Amniotic stem cell (primary cell): ENCODE measurements at places on chromosomes 11 and 22.
A peak's percentile ranks its signal among the peaks of the same experiment; 100 is the strongest.

- peak; percentile 45 for DNase-seq
These were observed 107.9 kb upstream of the BMAL1 start for GRCh38 chr11:13169709-13170108.

- no peak for DNase-seq
These were observed 3.1 kb upstream of the SH3BP1 start for GRCh38 chr22:37636186-37636948.

- DNase-seq = no peak
These were observed 125.4 kb downstream of the CCDC34 start for GRCh38 chr11:27237643-27238042.

GRCh38 chr11:34331736-34332135 is 26.1 kb downstream of the ABTB2 start:
- no peak for DNase-seq

DNA sequence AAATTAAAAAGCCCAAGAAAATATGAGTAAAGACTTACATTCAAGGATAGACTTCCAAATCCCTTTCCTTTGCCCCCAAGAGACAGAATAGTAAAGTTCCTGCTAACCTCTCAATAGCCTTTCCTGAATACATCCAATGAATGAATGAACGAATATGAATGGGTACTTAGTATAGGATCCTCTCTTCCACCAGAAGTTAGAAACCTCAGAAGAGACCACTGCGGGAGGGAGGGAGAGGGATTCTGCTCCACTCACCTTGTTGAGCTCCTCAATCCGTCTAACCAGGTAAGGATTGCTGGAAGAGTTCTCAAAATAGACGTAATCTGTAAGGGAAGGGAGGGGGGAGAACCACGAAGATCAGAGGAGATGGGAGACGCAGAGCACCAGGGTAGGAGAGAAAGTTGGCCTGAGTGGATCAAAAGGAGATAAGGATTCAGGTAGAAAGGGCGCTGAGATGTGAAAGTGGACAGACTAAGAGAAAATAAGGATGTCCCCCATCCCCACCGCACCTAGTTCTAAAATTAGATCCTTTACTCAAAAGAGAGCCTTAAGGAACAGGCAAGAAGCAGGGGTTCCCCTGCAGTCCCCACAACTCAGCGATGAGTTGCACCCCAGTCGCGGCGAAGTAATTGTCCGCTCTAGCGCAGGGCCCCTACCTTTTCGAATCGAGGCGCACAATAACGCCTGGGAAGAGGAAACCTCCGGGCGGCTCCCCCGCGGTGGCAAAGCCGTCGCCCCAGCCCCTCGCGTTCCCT is 1.1 kb downstream of the MTA2 start:
- DNase-seq = no peak

GRCh38 chr11:119190531-119190930 is 5.3 kb downstream of the NHERF4 start:
- no peak for DNase-seq

DNA sequence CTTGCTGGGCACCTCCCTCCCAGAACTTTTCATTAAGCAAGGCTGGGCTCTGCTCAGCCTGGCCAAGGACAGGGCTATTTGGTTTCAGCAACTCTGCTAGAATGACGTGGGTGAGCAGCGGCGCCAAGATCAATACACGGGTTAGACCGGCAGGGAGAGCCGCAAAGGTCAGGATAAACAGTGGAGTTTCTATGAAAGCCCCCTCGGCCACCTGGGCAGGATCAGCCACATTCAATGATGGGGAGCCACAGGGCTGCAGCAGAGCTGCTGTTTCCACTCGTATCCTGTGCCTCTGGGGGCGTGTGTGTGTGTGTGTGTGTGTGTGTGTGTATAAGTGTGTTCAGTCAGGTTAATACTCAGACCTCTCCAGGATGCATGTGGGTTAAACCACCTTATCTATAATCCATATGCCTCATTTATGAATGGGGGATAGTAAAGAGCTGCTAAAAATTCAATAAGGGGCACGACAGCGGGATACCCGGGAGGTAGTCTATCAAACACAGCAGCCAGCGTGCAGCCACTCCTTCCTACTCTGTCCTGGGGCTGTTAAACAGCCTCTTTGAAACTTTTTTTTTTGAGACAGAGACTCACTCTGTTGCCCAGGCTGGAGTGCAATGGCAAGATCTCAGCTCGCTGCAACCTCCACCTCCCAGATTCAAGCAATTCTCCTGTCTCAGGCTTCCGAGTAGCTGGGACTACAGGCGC is 34.8 kb downstream of the MYH9 start:
- no peak for DNase-seq

- no peak for DNase-seq
These were observed at the start of gene FAM181B for GRCh38 chr11:82733444-82734119. TSS of gene FAM181B (minus strand) at chr11:82733864. CDS start at chr11:82733729, 135 bp downstream.

DNA sequence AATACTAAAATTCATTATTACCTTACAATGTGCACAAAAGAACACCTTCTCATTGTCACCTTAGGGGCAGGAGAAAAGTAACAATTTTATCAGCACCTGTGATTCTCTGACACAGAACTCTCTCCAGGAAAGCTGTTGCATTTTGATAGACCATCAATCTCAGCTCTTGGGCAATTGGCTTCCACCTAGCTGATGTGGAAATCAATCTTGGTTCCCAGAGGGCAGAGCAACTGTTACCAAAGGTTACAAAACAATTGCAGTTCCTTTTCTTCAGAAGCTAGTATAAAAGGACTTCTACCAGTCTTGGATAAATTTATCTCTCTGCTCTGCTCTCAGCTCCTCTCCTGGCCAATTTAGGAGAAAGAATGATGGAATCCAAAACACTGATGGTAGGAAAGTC is 157.8 kb upstream of the DDI1 start:
- no peak for DNase-seq

DNA sequence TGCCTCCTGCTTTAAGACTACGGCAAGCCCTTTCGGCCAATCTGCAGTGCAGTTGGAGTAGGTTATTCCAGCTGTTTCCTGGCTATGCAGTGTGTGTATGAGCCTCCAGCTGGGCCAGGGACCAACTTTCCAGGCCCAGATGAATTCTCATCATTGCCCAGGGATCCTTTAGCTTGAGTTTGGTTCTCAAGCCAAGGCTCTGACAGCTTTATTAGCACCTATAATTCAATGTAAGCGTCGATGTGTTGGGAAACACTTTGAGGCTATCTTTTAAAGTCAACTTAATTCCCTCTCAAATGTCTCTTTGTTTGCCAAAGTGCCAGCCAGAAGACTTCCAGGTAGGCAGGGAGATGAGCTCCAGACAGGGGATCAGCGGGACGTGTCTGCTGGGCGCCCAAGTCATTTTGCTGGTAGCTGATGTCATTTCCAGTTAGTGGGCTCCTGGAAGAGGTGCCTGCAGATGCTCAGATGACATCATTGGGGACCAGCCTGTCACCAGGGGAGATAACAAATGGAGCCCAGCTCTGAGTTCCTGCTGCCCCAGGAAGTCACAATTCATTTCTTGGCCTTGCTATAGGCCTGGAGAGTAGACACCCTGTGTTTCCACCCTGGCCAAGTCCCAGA is 520.4 kb downstream of the SOX6 start:
- DNase-seq = no peak

- no peak for DNase-seq
These were observed at the start of gene NAALAD2 for GRCh38 chr11:90134478-90135003. TSS of gene NAALAD2 (plus strand) at chr11:90134663. CDS start at chr11:90134759, 96 bp downstream.

DNA sequence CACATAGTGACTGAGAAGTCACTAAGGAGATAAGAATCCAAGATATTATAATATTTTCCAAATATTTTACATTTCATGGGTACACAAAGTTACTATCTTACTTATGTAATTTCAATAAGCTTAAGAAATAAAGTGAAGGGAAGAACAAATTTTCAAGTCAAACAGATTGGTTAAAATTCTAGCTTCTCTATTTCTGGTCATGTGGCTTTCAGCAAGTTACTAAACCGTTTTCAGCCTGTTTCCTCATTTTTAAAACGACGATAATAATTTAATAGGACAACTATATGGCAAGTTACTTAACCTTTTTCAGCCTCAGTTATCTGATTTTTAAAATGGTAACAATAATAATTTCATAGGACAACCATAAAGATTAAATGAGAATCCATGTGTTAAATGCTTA is 15.6 kb downstream of the DCUN1D5 start:
- no peak for DNase-seq

DNA sequence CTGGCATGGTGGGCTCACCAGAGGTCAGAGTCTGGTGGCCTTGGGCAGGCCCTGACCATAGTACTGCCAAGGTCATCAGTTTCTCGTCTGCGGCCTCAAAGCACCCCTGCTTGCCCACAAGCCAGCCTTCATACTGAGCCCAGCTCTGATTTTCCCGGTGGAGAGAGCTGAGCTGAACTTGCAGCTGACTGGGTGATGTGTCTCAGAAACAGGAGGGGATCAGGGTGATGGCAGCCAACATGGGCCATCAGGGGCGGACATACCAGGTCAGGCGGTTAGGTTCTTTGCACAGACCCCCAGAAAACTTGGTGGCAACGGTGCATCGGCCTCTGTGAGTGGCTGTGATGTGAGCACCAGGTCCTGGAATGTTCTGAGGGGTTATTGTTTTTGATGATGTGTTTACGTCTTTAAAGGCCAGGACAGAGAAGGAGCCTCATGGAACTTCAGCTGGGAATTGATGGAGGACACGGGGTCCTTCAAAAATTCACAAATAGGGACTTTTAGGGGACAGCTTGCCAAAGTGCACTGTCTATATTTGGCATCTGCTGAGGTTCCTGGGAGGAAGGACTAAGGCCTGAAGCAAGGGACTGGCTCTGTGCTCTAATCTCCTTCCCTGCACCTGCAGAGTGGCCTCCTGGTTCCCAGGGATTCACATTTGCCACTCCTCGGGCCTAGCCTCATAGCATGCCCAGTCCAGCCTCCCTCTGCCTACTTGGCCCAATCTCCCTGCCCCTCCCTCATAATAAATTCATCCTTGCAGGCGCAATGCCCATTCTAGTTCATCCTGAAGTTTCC is 131.2 kb downstream of the OSBP2 start:
- no peak for DNase-seq

- no peak for DNase-seq
These were observed 5.7 kb upstream of the C1QTNF6 start for GRCh38 chr22:37193629-37194191.

GRCh38 chr11:70397336-70397982 is 870 bp upstream of the CTTN start:
- DNase-seq = no peak

GRCh38 chr11:110527146-110527545 is 97.4 kb downstream of the FDX1 start:
- no peak for DNase-seq

- no peak for DNase-seq
These were observed 106.5 kb downstream of the TMEM135 start for GRCh38 chr11:87144252-87144651.

DNA sequence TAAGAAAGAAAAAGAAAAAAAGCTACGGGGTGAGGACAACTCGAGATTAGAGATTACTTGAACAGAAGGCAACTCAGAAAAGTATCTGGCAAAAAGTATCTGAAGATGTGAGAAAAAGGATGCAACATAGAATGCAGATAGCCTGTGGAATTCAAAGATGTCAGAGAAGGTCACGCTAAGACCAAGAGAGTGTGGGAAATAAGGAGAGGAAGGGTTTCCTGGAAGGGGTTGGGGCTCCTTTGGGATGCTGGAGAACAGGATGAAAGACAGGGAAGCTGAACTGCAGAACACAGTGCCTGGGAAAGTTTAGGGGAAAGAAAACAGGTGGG is 1.2 kb downstream of the GUCY1A2 start:
- no peak for DNase-seq
